Stimulated activated CD4-positive, alpha-beta T cell treated with anti-CD3 and anti-CD28 coated beads, Interleukin-15, amount 100 ng/mL, for 1 hour (primary cell): ENCODE measurements at places on chromosomes 12 and 14.

DNA sequence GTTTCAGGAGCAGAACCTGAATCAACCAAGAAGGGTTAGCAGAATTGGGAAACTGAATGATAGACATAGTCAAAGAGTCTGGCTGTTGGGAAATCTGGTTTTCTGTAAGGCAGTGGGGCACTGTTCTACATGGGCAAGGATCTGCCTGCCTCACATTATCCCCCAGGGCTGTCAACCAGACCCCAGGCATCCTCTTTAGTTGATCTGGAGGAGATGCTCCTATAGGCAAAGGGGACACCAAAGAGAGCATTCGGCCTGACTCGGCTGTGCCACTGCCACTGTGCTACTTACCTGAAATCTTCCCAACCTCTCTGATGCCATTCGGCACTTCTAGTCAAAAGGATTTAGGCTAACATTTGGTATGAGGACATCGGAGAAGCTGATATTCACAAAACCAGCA, 4.1 kb downstream of the ISCU start:
- DNase-seq: no peak

DNA sequence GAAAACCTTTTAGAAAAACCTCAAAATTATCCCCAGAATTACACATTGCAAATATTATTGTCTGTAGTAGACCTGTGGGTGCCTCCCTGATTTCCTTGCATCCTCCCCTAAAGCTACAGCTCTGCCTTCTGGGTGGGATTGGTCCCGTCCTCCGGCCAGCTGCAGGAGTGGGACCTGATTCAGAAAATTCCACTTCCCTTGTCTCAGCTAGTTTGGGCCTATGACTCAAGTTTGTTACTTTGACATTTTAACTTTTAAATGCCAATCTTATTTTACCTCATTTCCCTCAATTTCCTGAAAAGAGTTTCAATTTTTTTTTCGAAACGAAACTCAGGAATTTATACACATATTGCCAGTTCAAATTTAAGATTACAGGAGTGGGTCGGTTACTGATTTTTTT, 13.2 kb upstream of the SLC41A2 start:
- no peak for DNase-seq

DNA sequence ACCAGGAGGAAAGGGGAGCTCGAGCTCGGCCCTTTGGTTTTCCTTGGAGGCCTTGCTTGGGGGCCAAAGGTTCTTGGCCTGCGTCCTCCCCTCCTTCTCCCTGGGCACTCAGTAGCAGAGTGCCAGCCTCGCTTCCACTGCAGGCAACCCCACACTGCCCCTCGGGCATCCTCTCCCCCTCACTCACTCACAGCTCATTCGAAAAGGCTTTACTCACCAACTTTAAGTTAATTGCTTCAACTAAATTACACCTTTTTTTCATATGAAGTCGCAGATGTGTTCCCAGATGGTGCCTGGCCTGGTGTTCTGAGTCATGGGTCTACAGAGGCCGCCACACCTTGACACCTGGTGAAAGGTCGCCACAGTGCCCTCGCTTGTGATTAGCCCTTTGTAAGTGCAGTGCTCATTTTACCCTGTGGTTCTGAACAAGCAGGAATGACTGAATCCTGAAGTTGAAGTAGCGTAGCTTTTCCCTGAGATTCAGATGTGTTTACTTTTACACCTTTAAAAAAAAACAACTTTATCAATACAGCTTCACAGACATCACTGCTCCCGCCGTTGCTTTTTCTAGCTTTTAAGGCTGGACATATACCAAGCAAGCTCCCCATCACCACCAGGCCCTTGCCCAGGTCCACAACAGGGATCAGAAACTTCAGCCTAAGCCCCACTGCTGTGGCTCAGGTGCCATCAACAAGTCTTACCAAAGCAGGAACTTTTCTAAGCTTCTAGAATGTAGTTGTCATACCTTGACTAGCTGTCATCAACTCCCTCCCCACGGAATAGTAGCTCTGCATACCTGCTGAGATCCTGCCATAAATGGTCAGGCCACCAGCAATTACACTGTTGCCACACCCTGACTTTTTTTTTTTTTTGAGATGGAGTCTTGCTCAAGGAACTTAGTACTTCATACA, 20.3 kb upstream of the ADIPOR2 start:
- DNase-seq: no peak

DNA sequence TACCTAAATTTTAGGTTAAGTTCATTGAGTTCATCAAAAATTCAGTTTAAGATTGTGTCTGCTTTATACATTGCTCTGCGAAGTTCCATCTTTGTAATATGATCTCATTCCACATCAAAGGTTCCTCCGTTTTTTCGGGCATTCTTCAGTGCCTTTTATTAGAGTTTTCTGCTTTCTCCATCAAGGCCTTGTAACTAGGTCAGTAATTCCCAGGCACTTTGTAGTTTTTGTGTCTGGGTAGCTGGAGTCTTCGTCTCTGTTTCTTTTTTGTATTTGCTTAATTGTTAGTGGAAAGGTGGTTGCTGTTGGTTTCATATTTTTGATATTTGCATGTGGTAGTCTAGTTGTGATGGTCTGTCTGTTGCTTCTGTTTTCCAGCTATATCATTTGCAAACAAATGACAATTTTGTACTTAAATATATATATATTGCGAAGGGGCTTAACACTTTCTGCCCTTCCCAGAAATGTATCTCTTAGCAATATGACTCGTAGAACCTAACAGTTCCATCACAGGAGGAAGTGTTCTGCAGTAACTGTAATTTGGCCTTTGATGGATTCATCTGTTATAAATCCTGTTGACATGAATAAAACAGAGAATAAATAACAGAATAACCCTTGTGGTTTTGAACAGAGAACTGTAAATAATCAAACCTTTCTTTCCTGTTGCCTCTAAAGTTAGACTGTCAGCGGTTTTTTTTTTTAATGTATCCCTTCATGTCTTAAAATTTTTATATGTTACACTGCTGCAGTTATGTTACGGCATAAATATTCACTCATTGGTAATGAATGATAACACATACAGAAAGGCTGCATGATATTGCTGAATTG, 88.4 kb upstream of the DYNC1H1 start:
- no peak for DNase-seq
